NCI-H526 treated with DMSO at 0.1 percent for 48 hours (cell line): ENCODE measurements at places on chromosomes 16 and 17.

DNA sequence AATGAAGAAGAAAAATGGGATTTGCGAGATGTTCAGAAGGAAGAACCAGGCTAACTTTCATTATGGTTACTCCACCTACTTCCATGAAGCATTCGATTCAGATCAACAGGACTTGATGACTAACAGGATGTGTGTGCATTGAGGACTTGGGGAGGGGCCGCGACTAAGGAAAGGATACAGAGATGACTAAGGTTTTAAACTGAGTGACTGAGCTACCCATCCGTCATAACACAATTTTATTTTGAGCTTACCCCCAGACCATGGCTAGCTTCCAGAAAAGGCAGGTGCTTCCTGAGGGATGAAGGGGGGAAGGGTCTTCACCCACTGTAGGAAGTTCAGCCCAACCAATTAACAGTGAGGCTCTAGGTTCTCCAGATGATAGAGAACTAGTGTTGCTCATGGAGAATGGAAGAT, 2.5 kb upstream of the CDYL2 start:
- DNase-seq, result no peak

DNA sequence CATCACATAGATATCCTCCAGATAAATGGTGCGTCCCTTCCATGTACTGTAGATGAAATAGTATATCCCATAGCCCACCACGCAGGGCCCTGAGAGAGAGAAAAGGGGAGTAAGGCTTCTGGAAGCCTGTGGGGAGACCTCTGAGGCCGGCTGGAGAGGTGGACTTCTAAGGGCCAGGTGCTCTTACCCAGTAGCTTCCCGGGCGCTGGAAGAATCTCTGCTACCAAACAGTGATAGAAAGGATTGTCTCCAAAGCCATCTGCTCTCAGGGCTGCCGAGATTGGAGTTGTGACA, 718 bp downstream of the SAT2 start:
- no peak for DNase-seq

DNA sequence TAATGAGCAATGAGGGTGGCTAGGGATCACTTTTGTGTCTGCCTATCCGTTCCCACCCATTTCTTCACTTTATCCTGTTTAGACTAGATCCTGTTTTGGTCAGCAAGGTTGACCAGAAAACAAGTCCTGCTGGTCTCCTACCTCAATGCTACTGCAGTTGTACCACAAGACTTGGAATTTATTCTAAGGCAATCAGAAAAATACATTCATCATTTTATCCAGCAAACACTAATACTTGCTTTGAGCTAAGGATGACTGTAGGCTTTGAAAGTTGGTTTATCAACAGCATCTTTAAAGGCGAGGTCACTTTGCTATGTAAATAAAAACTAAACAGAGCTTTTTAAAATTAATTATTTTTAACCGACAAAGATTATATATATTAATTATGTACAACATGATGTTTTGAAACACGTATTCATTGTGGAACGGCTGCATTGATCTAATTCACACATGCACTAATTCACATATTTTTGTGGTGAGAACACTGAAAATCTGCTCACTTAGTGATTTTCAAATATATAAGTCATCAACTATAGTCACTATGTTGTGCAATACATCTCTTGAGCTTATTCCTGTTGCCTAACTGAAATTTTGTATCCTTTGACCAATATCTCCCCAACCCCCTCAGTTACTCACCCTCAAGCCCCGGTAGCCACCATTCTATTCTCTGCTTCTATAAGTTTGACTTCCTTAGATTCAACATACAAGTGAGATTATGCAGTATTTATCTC, 125.9 kb upstream of the HS3ST3A1 start:
- DNase-seq, result no peak

DNA sequence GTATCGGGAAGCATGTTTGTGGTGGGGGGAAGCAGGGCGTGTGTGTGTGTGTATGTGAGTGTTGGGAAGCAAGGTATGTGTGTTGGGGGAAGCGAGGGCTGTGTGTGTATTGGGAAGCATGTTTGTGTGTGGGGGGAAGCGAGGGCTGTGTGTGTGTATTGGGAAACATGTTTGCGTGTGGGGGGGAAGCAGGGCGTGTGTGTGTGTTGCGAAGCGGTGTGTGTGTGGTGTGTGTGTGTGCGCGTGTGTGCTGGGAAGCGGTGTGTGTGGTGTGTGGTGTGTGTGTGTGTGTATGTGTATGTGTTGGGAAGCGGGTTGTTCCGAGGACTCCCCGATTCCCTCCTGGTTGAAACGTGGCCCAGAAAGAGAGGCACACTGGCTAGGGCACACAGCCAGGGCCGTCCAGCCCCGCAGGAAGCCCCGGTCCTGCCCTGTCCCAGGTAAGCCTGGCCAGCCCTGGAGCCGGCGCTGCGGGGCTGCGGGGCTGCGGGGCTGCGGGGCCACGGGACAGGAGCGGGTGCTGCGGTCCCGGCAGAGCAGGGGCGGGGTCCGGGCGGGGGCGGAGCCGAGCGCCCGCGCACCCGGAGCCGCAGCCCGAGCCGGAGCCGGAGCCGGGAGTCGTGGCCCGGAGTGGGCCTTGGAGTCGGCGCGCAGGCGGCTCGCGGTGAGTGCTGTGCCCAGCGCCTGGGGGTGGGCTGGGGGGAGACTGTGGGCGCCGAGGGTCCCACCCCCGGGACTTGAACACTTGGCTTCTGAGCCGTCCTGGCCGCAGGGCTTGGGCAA, at the start of gene NOD2:
Gene NOD2, plus strand, starts transcription at position 608 of the 783 bp plus-strand sequence. CDS start 5,890 bp downstream, outside the sequence.
- no peak for DNase-seq

- DNase-seq, result no peak
Observed at GRCh38 chr17:75854881-75855309, 240 bp downstream of the WBP2 start.

- no peak for DNase-seq
Observed at GRCh38 chr16:48862087-48862532, 252.1 kb upstream of the N4BP1 start.

DNA sequence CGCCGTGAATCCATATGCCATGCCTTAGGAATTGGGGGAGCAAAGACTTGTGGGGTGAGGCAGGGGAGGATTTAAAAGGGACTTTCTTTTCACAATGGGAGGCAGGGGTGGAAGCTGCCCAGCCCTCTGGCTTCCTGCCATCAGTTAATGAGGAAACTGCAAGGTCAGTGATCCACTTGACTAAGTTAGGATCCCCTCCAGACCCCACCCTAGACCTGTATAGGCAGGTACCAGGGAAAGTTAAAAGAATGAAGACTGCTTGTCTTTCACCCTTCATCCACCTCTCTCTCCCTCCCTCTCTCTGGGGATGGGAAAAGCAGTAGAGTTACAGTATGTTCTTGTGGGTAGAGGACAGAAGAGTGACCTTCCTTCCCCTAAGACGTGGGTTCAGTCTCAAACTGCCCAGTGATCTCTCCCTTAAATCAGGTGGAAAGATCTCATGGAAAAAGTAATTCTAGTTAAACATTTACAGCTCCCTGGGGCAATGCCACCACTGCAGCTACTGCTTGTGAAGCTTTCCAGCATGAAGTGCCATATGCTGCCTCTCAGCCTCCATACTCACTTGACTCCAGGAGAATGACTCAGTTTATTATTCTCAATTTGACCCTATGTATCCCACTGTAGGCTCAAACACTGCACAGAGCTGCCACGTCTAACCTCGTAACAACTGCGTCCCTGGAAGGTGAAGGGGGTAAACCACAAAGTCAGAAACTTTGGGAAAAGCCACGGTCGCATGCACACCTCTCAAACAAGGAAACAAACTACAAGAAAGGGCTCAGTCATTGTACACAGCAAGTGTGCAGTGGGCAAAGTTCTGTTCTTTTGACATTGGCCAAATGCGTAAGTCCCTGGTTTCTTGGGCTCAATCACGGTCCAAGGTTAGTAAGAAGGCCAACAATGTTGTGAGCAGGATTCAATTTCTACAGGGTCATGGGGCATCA, 1.2 kb downstream of the COA3 start:
- no peak for DNase-seq

DNA sequence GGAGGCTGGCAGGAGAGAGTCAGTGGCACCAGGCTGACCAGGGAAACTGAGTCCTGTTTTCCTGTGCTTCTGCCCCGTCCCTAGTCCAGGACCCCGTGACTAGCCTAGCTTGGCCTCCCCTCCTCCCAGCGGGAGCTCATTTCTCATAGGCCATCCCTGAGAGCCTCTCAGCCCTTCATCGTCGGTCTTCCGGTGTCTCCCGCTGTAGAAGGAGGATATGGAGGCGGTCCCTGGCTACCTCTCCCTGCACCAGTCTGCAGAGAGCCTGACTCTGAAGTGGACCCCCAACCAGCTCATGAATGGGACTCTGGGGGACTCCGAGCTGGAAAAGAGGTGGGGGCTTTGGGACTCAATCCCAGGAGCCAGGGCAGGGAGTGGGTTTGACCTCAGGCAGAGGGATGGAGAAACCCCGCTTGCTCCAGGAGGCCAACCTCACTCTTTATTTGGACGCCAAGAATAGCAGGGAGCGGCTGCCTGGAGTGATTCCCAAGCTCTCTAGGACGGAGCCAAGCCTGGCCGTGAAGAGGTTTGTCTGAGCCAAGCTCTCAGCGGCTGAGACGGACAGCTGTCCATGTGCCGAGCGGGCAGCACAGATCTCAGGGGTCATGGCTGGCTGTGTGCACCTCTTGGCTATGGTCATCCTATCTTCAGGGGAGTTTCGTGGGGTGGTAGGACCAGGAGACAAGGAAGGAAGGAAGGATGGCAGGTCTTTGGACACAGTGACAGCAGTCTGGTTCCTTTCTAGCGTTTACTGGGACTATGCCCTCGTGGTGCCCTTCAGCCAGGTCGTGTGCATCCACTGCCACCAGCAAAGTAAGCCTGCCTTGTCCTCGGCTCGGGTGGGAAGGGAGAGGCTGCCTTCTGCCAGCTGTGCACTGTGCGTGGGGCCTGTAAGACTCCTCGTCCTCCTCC, 26.8 kb downstream of the SGSM2 start:
- no peak for DNase-seq

GRCh38 chr16:69056421-69056820, 49.0 kb upstream of the HAS3 start:
- DNase-seq, result no peak

DNA sequence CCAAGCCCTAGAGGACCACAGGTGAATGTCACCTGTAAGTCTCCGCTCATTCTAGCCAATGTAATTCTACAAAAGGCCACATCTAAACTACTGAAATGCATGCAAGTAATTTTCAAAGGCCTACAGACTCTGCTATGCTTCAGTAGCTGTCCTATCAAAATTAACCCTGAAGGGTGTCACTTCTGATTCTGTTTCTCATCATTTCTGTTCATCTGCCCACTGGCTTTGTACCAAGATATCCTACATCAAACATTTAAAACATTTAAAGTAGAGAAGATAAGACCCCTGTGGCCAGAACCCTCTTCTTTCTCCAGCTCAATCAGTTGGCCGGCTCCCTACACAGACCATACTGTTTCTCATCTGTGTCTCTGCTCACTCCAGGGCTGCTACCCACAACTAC, 21.5 kb downstream of the PHF12 start:
- no peak for DNase-seq

- DNase-seq, result no peak
Observed at GRCh38 chr17:57666201-57666870, 78.8 kb downstream of the CCDC182 start.

- DNase-seq, result no peak
Observed at GRCh38 chr17:21381076-21381706, 5.0 kb downstream of the KCNJ12 start.

DNA sequence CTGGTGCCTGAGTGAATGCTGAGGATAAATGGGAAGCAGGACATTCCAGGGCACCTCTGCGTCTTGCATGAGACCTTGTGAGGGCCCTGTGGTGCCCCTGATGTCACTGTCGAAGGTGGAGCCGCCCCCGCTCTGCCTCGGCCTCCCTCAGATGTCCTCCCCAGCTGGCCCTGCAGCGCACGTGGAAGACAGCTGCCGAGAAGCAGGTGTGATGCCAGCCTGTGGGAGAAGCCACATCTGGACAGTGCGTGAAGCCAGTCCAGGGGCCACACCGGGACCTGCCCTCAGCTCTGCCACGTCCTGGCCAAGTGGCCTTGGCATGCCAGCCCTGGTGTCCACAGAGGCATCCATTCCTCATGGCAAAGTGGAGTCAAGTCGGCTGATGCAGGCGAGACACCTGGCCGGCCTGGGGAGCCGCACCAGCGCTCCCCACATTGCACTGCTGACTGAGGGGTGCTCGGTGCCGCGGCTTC, 21.6 kb upstream of the METRNL start:
- DNase-seq, result no peak

- no peak for DNase-seq
Observed at GRCh38 chr17:4072487-4073157, 70.2 kb downstream of the ZZEF1 start.

- no peak for DNase-seq
Observed at GRCh38 chr16:66049865-66050264, 316.6 kb upstream of the CDH5 start.

DNA sequence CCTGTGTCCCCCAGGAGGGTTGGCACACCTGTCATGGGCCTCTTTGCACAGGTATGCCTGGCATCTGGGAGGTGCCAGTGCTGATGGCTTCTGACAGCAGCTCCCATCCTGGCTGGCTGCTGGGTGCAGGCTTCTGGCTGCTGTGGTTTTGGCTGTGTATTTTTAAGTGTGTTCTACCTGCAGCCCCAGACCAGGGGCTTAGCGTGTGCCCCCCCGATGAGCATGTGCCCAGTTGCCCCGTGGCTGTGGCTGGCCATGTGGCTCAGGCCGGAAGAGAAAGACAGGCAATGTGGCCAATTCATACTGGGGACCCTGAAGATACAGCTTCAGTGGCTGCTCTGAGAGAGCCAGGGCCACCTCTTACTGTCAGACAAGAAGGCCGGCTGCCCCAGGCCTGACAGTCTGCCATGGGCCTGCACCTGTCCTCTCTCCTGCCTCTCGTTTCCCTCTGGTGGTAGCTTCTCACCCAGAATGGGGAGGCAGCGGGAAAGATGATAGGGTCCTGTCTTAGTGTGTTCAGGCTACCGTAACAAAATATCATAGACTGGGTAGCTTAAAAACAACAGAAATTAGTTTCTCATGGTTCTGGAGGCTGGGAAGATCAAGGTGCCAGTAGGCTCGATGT, 37.6 kb upstream of the LGALS9 start:
- no peak for DNase-seq

DNA sequence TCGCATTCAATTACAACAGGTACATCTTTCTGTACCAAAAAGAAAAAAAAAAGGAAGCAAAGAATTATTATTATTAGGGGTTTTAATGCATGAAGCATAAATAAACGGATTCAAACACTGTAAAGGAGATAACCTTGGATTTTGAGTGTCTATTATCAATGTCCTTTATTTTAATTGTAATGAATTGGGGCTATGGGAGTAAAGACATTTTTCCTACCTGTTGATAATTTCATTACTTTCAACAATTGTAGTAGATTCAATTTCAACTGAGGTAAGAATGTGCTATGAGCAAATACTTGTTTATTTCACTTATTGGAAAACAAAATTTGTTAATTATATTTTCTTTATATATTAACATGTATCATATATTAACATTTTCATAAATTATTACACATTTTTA, 855.6 kb downstream of the KCNJ2 start:
- no peak for DNase-seq

GRCh38 chr17:2068519-2069051, 13.7 kb downstream of the HIC1 start:
- peak; percentile 11 for DNase-seq
